ENCODE measurements at places on chromosomes 1 and 21.
A peak's percentile ranks its signal among the peaks of the same experiment; 100 is the strongest.

DNA sequence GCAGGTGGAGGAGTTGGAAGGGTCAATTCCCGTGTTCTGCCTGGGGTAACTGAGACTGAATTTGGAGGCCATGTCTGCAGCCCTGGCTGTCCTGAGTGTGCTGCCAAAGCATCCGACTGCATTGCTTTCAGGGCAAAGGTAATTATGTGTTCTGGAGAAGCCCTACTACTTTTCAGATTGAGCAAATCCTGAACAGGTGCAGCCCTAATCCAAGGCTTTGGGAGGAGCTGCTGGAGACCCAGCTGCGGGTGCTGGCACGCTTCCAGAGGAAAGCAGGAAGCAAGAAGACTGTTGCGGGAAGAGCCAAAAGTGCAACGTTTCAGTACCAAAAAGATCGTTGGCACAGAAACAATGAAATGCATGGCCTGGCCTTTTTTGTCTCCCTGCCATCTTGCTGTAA is 73.7 kb upstream of the NRIP1 start:
- no peak for DNase-seq

DNA sequence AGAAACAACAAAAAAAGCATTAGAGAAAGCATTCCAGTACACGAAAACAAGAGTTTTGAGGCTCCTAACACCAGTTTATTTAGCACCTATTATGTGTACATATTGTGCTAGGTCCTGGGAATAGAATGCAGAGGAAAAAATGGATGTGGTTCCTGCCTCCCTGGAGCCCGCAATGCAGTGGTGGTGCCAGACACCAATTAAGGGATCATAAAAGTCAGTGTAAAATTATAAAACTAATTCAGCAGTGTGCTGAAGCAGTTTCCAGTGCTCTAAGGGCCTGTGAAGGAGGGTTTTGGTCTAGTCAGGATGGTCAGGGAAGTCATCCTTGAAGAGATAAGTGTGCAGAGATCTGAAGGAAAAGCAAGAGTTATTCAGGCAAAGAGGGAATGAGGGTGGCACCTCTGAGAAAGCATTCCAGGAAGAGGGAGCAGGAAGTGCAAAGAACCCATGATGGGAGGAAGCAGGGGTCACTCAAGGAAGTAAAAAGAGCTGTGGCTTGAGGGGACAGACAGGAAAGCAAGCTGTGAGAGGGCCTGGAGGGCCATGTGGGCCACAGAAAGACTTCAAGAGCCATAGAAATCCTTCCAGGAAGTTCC is 65.2 kb upstream of the IFNLR1 start:
- DNase-seq = no peak

DNA sequence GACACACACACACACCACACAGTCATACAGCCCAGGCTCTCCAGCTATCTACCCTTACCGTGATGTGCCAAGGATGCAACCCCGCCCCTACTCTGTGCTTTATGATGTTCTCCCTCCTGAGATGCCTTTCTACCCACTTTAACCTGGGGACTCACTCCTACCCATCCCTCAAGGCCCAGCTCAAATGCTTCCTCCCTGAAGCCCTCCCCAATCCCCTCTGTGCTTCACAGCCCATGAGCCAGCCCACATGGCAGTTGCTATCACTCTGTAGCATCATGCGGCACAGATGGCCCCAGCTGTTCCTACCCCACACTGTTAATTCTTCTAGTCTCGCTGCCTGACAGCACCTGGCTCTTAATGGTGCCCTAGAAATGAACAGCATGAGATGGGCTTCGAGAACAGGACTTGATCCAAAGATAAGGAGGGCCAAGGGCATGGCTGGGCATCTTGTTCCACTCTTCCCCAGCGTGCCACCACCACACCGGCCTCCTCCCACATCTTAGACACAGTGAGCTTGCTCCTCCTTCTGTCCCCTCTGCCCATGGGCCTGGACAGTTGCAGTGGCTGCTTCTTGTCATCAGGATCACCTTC is 109.8 kb downstream of the GLIS1 start:
- DNase-seq = no peak

DNA sequence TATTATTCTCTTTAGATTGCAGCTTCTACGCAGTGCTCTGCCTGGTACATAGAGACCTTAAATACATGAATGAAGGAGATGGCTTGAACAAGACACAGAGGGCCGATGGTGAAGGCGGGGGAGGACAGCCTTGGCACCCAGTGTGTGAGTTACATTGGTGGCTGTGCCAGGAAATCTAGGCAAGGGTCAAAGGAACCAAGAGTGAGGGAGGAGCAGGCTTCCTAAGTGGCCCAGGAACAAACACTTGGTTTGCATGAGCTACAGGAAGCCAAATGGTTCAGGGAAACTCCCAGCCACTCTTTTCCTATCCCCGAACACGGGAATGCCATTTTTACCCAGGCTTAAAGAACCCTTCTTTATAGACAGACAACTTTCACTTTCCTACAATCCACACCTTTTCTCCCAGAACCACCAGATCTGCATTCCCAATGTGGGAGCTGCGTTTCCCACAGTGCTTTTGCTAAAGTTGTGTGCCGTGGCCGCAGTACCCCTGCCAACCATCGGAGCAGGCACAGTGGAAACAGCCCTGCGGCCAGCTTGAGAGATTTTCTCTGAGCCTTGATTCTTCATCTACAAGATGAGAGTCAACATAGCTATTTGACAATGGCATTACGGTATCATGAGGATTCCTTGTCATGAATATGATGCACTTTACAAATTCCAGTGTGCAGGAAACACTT is 3.5 kb upstream of the CLEC20A start:
- DNase-seq = no peak

- DNase-seq = no peak
These were observed 5.2 kb upstream of the LRRC8D start for GRCh38 chr1:89815611-89816010.

- no peak for DNase-seq
These were observed 3.9 kb upstream of the CDK18 start for GRCh38 chr1:205500240-205501233.

DNA sequence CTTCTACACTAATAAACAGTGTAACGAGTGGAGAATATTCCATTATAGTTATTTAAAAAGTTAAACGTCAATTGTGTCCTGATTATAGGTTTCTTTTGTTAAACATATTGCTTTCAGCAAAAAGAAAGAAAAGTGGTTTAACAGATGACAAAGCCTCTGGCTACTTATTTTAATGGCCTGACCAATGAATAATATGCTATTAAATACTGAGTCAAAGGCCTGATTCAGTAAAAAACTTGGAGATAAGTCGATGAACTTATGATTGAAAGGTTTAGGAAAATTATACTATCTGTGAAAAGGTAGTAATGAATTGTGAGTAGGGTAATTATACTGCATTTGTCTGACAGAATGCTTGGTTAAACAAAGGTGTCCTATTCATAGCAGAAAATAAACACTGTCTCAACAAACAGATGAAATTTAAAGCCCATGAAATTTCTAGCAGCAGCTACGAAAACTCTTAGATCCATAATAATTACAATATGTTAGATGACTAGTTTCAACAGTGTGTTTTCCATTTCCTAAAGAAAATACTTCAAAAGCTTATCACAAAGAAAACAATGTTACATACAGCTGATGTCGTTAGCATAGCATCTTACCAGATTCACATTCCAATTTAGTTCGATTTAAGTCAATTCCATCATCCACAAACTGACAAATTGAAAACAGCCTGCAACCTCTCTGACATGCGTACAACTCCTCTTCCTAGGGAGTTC is 6.2 kb downstream of the TMEM59 start:
- no peak for DNase-seq

GRCh38 chr1:25987951-25988350 is 9.9 kb downstream of the PAFAH2 start:
- no peak for DNase-seq

DNA sequence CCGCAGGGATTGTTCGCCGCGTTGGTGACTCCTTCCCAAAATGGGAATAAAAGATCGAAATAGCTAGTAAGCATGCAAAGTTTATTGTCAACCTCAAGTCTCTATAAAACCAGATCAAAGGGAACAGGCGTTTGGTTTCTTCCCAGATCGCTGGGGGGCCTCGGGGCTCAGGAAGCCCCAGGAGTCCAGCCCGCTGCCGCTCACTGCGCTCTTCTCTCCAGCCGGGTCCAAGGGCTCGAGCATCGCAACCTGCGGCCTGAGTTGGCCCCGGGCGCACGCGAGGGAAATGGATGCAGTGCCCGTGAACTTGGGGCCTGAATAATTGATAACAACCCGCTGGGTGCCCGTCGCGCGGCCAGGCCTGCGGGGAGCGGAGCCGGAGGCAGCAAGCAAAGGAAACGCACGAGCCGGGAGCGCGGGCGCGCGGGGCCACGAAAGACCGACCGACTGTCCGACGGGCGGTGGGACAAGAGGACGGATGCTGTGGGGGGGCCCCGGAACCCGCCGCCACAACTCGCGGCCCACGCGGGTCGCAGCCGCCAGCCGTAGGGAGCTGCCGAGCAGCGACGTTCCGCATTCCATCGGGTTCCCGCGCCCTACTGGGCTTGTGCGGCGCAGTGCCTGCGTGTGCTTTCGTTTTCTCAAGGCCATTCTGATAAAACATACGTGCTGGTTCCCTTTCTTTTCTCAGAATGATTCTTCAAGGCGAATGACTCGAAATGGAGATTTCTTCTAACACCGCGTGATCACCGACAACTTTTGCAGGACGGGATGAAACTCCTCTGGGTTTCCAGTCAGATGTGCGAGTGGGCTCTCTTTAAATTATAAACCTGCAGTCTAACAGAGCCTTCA is 14.0 kb upstream of the ALX3 start:
- DNase-seq = no peak

GRCh38 chr1:224513787-224514209 is 79.2 kb upstream of the WDR26 start:
- peak; percentile 67 for DNase-seq

- no peak for DNase-seq
These were observed 4.8 kb upstream of the WNT9A start for GRCh38 chr1:227952374-227953021.

GRCh38 chr1:224458996-224459395 is 24.4 kb upstream of the WDR26 start:
- DNase-seq = no peak

GRCh38 chr1:224724566-224724965 is 108.4 kb downstream of the CNIH3 start:
- no peak for DNase-seq

DNA sequence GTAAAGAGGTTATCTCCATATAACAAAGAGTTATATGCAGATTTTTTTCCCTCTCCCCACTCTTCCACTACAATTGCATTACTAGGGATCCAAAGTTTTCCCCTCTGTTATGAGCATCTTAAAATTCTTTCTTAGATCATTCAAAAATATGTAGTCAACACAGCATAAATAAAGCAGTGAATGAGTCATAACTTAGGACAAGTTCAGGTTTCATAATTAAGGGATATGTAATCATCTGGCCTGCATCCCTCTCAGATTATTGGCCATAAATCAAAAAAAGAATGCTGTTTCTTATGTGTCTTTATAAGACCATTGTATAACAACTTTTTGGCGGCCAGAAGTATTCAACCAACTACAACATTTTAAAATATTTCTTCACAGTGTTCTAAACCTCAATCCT is 1526.1 kb downstream of the KCNT2 start:
- DNase-seq = no peak

GRCh38 chr21:41665766-41666595 is 100.9 kb downstream of the RIPK4 start:
- DNase-seq = no peak
